Stimulated activated CD8-positive, alpha-beta memory T cell treated with anti-CD3 and anti-CD28 coated beads, Interleukin-7, amount 100 ng/mL, for 4 hours (primary cell): ENCODE measurements at places on chromosomes 4 and X.

DNA sequence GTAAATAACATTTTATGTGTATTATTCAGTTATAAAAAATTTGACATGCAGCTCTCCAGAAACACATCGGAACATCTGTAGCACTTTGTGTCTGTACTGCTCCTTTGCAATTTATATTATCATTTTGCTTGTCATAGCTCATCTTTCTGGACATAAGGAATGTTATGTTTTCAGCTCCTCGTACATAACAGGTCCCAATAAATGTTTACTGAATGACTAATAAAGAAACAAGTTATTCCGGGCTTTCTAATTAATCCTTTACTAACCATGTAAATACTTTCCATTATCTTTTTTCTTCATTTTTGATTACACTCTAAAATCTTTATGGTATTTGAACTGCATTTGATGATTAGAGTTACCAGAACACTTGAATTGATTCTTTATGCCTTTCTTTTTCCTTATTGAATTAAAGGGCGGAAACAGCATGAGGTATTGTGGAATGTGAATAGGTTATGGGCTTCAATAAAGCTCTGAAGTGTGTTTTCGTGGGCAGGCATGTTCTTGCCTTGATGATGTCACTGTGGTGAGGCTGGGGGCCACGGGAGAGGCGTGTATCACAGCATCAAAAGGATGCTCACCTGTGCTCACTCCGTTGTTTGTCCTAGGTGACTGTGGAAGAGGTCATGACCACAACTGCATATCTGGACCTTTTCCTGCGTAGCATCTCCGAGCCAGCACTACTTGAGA, 131.6 kb downstream of the GATB start:
- no peak for DNase-seq

DNA sequence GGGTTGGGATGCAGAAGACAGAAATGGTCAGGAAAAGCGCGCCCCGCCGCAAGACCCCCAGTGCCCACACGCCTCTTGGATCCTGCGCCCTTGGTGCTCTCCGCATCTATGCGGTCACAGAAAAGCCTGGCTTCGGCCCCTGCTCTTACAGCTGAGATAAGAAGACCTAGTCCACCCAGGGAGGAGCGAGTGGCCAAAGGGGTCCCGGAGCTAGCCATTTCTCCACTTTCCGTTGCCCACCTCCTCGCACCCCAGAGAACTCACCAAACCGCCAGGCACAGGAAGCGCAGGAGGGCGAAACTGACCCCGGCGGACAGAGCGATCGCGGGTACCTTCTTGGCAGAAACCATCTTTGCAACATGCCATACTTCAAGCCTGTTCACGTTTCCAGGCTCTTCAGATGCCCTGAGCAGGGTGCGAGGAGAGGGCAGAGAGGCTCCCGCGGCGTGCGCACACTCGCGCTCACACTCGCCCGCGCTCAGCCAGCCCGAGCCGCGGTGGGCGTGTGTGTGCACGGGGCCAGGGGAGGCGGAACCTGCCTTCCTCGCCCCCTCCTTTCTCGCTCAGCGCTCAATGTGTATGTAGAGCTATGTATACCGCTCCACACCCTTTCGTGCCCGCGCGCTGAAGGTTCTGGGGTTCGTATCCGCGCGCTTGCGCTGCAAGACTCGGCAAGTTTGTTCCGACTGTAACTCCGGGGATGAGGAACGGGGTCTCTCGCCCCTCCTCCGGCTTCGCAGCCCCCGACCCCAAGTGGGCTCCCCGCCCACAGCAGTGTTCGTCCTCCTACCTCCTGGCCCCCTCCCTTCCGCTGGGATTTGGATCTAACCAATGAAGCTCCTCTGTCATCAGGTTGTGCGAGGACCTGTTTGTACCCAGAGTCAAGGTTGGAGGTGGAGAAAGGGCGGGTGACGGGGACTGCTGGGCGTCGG, at the start of gene GABRA4:
GABRA4 (minus strand) TSS at position 507 of the 932 bp plus-strand sequence; CDS start at position 350, 157 bp downstream.
- no peak for DNase-seq

DNA sequence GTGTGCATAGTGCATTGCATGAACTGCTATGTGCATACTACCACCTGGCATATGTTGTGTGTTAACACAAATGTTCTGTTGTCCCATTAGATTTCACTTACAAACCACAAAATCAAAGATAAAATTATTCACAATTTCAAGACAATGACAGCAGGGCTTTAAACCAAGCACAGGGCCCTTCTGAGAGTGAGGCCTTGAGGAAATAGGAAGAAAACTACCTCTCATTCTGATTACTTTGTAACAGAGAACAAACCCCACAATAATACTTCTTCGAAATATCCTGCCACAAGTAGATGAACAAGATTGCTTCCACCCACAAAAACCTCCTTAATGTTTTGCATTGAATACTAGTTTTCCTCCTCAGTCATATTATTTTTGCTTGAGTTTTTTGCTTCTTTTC, 85.5 kb upstream of the SPANXB1 start:
- DNase-seq, result no peak

DNA sequence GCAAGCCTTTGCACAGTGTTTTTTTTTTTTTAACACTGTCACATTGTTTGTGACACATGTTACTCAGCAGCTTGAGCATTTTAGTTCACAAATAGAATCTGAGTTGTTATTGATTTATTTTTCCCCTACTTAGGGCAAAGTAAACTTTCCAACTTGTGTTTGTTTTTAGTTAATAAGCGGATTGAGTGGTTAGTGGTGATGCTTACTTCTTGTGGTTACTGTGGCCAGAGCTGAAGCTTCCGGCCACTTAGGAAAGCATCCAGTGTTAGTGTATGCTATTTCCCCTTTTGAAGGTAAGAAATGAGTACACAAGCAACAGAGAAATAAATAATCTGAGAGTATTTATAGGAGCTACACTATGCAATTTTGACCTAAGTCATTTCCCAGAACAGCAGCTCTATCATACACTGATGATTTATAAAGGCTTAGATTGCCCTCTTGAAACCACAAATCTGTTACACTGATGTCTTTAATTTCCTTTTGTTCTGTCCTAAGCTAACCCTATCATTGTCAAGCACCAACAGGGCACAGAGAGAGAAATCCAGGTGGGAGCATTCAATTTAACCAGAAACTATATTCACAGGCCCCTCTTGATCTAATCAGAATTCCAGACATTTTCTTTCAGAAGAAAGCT, 2464.6 kb downstream of the PCDH7 start:
- DNase-seq, result no peak

- DNase-seq, result no peak
Observed at GRCh38 chr4:153348006-153348405, 3.5 kb downstream of the MND1 start.

DNA sequence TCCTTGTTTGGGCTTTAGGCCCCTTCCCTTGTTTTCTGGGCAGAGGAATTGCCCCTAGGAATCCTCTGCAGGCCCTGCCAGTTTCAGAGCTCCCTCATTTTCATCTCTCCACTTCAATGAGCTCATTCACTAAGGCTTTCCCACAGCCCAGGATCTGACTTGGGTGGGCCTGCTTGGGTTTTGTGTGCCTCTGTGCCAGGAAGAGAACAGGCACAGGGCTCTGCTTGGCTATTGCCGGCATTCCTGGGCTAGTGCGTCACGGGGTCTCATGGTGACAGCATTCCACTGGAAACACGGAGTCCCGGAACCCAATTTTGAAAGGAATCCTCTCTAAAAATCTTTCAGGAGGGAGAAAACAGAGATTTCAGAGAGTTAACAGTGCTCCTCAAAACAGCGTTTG, 150.5 kb downstream of the VCX3A start:
- DNase-seq, result no peak

DNA sequence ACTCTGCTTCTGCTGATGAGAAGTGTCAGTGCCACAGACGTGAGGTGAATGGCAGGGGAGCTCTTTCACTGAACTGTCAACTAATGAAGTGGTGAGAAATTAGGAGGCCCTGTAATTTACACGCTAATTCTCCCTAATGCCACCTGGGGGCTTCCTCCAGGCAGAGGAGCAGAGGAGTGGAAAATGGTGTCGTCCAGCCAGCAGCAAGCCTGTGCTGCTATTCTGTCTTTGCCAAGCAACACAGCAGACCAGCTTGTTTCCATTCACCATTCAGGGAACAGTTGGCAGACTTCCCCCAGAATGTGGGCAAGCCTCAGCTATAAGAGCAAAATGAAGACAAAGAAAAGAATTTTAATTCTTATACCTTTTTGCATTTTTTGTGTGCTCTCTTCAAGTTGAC, 245.2 kb upstream of the TET2 start:
- DNase-seq, result no peak

GRCh38 chrX:124440695-124441094, 94.3 kb downstream of the SH2D1A start:
- no peak for DNase-seq

- no peak for DNase-seq
Observed at GRCh38 chrX:30893206-30893605, 4.2 kb upstream of the TAB3 start.

DNA sequence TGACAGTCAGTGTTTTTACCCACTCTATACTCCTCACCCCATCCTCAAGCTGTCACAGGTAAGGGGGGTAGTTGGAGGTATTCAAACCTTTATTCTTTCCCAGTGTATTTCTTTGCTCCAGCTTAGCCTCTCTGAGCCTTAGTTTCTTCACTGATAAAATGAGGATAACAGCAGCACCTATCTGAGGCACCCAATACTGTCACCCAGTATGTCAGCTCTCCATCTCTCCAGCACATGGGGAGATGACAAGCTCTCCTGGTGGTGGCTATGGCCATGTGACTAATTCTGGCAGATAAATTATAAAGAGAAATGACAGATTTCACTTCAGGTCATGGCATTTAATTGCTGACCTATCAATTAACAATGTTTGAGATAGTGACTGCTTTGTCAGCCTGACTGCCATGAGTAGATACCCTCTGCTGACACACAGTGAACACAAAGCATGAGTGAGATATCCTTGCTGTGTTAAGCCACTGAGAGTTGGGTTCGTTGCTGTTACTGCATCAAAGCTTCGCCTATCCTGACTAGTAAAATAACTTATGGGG, 176.4 kb upstream of the TBC1D9 start:
- DNase-seq, result no peak

DNA sequence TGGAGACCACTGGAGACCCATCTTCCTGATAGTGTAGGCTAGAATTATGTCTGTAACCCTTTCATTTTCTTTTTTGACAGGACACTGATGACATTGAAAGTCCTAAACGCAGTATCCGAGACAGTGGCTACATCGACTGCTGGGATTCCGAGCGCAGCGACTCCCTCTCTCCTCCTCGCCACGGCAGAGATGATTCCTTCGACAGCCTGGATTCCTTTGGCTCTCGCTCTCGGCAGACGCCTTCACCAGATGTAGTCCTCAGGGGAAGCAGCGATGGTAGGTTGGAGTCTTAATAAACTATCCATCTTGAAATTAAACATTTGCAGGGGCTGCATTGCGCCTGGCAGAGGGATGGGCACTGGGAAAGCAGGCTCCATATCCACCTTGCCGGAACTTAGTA, 75.4 kb downstream of the LIMCH1 start:
- DNase-seq, result no peak

DNA sequence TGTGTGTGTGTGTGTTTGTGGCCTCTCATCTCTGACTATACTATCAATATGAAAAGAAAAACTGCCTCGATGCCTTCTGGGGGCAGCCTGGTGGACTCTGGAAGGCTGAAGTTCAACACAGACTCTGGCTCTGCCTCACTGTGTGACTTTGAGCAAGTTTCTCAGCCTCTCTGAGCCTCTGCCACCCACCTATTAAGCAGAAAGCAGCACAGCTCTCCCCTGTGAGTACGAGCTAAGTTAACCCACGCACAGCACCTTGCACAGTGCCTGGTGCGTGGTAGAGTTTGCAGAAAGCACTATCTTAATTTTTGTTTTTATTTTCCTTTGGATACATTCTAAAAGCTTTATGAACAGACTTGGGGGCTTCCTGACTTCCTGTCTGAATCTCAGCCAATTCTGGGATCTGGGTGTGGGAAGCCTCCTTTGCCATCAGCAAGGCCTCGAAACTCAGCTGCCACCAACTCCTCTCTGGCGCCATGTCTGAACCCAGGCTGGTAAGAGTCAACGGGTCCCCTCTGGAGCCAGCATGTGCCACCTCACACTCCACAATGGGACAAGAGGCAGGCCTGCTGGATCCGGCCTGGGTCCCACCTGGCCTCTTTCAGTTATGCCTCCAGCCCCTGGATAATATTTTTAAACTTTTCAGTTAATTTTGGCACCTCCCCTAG, 57.3 kb downstream of the JAKMIP1 start:
- DNase-seq, result no peak

DNA sequence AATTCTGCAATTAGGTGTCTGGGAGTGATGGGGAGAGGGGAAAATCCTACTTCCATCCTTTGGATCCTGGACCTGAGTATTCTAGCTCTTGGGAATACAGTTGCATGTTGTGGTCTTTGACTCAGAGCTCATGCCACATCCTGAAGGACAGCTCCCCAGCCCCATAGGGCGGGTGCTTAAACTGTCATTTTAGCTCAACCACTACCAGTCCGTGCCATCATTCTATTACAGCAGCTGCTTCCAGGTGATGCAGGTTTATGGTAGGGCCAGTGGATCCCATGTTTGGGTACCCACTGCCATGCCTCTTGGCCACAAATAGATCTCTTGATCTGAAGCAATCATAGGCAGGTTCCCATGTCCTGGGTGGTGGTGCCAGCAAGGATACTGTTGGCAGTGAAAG, 34.7 kb downstream of the CCKAR start:
- DNase-seq, result no peak

- no peak for DNase-seq
Observed at GRCh38 chr4:116024954-116025708, 911.7 kb upstream of the NDST4 start.

GRCh38 chr4:137961051-137961438, 281.1 kb downstream of the SLC7A11 start:
- no peak for DNase-seq

- DNase-seq, result no peak
Observed at GRCh38 chrX:53268173-53268572, 13.2 kb downstream of the IQSEC2 start.

GRCh38 chr4:128519163-128519830, 231.7 kb upstream of the PGRMC2 start:
- no peak for DNase-seq

- DNase-seq, result no peak
Observed at GRCh38 chr4:13840502-13841190, 213.1 kb upstream of the BOD1L1 start.

- no peak for DNase-seq
Observed at GRCh38 chrX:94854251-94854650, 1180.2 kb downstream of the FAM133A start.

DNA sequence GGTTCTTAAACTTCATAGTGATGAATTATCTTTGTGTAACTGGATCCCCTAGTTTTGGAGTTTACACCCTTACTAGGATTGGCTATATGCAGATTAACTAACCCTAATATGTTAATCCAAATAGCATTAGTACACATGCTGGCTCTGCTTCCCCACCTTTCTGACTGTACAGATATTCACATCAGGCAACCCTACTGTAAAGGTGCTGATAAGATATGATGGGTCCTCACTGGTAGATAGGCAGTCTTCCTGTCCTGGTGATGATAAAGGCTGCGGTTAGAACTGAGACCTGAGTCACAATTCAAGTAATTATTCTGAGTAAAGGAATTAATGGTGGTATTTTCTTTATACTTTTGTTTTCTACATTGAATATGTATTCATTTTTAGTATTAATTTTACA, 118.6 kb downstream of the COL4A5 start:
- no peak for DNase-seq

DNA sequence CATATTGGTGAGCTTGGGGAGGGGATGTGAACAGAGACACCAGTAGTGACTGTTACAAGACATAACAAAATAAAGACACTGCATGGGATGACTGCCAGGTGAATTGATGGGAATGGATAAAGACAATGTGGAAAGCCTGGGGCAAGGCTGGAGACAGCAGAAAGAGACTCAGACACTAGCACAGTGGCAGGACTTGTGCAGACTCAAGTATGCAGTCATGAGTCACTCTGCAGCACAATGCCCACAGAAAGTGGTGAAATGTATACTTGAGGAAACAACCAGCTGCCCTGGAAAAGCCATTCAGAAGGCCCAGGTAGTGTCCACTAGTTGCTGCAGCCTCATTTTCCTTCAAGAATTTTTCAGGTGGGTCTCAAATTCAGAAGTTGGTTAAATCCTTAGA, 452.3 kb downstream of the MID1IP1 start:
- DNase-seq, result no peak
